ENCODE measurements at places on chromosomes 12 and 14.

DNA sequence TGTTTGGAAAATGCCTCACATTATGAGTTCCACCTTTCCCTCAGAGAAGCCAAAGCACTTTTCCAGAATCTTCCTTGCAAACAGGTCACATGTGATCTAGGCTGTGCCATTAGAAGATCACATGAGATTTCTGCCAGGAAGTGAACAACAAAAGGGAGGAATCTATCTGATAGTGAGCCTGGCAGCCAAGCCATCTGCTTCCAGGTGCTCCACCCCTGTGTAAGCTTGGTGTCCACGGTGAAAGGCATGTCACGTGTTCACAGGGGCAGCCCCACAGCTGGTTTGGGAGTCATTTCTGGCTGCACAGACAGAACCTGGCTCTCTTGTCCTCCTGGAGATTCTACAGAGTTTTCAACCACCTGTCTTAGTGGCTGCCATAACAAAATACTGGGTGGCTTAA lies 3.5 kb upstream of the KSR2 start:
- no peak for DNase-seq

GRCh38 chr12:15858353-15858752 lies 23.8 kb upstream of the STRAP start:
- no peak for DNase-seq

DNA sequence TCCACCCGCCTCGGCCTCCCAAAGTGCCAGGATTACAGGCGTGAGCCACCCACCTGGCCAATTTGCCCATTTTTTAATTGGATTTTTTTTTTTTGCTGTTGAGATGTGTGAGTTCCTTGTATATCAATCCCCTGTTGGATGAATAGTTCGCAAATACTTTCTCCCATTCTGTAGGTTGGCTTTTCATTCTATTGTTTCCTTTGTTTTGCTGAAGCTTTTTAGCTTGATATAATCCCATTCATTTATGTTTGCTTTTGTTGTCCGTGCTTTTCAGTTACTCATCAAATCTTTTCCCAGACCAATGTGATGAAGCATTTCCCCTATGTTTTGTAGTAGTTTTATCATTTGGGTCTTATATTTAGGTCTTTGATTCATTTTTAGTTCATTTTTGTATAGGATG lies 36.4 kb downstream of the TRAF3 start:
- DNase-seq, result no peak

DNA sequence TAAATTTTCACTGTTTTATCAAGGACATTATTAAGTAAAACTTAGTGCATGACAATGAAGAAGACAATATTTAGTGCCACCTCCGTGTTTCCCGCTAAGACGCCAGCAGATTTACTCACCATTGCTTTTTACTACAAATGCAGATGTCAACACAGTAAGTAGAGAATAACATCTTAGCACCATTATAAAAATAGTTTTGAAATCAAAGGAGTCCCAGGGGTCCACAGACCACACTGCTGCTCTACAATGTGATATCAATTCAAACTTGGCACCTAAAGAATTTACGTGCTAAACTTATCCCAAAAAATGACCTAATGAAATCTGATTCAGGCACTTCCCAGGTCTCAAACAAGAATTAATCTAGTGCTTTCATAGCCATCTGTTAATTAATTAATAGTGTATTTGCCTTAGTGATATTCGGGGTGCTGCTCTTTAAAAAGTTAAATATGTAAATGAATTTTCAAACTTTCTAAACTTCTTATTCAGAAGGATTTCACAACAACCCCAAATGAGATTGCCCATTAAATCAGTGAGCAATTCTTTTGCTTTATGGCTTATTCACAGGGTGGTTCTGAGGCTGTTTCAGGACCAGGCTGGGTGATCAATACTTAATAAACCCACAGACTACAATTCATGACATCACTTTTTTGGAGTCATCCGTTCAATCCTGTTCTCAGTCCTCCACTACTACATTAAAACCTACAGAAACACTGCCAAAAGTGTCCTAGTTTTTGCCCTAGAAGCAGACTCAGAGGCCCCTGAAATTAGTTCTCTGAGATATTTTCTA lies 161.3 kb upstream of the LMNTD1 start:
- no peak for DNase-seq

- no peak for DNase-seq
Measured at GRCh38 chr12:110361216-110361615, 42.3 kb downstream of the ANAPC7 start.

- DNase-seq, result no peak
Measured at GRCh38 chr14:90842726-90843125, 26.5 kb upstream of the TTC7B start.

DNA sequence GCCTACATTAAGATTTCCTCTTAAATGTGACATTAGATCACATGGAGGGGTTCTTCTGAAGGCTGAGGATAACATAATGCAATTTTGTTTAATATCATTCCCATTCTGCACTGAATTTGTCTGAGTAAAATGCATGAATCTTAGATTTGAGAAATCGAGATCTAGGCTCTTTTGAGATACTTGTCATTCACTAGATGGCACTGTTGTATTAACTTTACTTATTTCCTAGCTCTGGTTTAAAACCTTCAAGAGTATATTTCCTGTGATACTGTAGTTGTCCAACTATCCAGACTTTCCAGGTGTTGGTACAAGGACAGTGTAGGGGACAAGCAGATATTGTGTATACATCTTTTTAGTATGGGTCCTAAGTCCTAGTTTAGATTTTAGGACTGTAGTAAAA lies 91.7 kb upstream of the SEL1L start:
- DNase-seq, result peak; percentile 66

DNA sequence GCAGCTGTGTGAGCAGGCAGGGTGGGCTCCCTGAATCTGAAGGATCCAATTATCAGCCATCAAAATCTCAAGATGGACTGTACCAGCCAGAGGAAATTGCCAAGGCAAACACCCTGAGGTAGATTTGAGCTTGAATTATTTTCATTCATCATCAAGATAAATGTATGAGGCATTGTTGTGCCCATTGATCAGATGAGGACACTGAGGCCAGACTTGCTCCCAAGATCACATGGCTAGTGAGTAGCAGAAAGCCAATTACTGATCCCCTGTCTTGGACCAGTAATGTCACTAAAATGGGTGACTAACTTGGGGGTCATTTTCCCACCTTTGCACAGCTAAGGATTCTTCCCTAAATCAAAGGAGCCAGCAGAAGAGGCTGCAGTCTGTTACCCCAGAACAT lies 20.9 kb upstream of the CMKLR1 start:
- DNase-seq, result no peak

DNA sequence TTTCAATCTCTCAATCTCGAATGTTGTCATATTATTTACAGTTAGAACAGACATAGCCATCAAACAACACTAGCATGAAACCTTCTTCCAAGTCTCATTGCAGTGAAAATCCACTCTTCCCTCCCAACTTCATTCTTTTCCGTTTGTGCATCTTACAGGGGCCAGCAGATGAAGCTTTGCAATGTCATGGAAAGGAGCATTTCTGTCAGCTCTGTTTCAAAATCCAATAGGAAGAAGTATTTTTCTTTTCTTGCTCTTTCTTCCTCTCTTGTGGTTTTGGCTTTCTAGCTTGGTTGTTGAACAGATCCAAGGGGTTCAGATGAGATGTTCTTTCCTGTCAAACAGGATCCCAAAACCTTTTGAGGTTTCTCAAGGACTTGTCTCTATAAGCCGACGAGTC lies 416.6 kb downstream of the AEBP2 start:
- no peak for DNase-seq

GRCh38 chr12:81114226-81114625 lies 36.3 kb downstream of the ACSS3 start:
- no peak for DNase-seq

DNA sequence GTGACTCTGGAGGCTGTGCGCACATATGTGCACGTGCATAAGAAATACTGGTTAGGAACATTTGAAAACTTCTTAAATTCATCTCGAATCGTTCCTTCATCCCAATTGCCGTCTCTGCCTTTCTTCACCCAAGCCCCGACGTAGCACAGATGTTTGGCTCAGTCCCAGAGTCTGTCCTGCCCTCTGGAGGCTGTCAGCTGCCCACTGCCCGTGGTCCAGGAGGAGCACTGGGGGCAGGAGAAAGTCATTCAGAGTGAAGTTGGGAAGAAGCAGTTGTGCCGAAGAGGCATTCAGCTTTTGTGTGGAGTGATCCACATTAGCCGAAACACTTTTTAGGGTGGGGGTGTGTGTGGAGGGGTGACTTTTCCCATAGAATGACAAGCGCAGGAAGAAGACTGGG lies 124.9 kb downstream of the TSPAN9 start:
- no peak for DNase-seq

DNA sequence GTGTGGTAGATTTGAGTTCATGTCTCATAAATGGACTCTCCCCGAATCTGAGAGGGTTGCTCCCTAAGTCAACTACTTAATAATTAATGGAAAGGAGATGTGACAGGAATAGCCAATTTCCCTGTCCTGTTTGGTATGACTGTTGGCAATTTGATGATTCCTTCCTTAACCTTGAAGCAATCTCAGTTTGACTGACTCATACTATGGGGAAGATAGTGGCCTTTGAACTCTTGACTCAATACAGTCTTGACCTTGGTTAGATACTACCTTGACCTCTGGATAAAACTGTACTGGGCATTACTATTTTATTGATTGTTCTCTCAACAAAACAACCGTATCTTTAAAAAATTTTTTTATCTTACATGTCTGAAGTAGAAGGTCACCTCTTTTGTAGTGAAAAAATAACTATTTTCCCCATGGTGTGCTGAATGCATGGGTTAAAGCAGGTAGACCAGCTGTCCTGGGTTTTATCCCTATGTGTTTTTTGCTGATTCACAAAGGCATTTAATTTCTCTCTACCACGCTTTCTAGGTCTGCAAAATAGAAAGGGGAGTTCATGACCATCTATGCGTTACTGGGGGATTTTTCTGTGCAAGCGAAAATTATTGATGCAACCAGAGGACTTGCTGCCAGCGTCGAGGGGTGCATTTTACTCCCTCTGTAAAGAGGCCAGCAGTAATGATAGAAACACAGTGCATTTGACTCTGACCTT lies 80.1 kb downstream of the ETV6 start:
- no peak for DNase-seq

DNA sequence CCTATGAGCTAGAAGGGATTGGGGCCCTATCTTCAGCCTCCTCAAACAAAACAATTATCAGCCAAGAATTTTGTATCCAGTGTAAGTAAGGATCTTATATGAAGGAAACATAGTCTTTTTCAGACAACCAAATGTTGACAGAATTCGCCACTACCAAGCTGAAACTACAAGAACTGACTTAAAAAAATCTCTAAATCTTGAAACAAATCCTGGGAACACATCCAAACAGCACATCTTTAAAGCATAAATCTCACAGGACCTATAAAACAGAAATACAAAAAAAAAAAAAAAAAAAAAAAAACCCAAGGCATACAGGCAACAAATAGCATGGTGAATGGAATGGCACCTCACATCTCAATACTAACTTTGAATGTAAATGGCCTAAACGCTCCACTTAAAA lies 41.3 kb upstream of the LMNTD1 start:
- no peak for DNase-seq

DNA sequence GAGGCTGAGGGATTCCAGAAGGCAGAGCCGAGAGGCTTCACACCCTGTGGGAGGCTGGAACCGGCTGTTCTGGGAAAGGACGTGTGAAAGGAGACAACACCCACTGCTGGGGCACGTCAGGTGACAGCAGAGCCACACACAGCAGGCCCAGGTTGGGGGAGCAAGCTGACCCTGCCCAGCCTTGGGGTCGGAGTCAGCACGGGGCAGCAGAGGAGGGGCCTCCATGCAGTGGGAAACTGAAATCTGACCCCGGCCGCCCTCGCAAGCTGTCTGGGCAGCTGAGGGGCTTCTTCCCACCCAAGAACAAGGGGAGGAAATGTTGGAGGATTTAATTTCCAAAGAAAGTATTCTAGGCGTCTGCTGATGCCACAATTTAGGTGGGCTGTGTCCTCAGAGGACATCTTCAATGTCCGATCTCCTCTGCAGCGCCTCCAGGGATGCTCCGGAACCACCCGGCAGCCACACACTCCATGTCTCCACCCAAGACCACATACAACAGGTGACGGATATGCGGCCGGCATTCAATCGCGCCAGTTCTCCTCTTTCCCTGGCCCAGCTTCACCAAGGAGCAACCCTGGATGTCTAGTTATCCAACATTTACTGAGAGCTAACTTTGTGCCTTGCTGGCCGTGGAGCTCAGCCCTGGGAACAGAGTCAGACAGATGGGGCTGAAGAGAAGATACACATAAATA lies 30.7 kb downstream of the SNRNP35 start:
- DNase-seq, result no peak

DNA sequence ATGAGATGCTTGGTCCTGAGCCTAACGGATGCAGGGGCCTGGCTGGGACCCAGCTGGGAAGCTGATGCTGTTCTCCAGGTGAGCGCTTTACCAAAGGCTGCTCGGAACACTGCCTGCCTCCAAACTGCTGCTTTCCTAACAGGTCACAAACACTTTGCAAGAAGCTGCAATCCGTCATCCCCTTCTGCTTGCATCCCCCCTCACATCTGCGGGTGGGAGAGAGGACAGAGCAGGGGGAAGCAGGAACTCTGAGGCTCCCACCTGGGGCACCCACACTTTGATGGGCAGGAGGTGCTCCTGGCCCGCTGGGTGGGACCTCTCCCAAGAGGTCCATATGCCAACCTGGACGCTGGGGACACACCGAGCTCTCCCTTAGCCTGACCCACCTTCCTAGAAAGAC lies 24.9 kb upstream of the PPP2R5C start:
- DNase-seq, result no peak

DNA sequence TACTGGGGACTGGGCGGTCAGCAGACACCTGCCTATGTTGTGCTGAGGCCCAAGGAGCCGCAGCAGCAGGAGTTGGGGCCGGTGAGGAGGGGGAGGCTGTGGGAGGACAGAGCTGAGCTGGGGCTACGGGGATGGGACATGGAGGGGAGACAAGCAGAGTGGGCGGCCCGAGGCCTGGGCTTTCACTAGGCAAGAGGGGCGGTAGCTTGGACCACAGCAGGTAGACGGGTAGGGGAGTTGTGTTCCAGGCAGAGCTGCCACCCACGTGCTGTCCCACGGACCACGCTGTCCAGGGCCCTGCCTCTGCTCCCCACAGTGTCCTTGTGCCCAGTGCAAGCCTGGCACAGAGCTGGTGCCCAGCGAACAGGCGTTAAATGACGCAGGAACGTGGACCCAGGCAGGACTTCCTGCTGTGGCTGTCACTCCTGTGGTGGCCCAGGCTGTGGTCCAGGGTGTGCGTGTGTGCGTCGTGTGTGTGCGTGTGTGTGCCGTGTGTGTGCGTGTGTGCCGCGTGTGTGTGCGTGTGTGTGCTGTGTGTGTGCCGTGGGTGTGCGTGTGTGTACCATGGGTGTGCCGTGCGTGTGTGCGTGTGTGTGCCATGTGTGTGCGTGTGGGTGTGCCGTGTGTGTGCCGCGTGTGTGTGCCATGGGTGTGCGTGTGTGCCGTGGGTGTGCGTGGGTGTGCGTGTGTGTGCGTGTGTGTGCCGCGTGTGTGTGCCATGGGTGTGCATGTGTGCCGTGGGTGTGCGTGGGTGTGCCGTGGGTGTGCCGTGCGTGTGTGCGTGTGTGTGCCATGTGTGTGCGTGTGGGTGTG lies 6.8 kb downstream of the CEP170B start:
- no peak for DNase-seq

- DNase-seq, result peak; percentile 7
Measured at GRCh38 chr12:28232211-28232928, 42.1 kb downstream of the CCDC91 start.

GRCh38 chr14:96221841-96222240 lies 17.2 kb downstream of the BDKRB2 start:
- peak; percentile 11 for DNase-seq

Measured in NCI-H1436 (cell line).